ENCODE measurements at places on chromosomes 1 and 21. TPM values are rescaled to one million over a fixed set of nuclear protein-coding genes. Genes with fewer than 3 reads are reported as not detected.

GRCh38 chr1:88737338-88737927 lies 53.4 kb downstream of the PKN2 start:
- DNase-seq: no peak

DNA sequence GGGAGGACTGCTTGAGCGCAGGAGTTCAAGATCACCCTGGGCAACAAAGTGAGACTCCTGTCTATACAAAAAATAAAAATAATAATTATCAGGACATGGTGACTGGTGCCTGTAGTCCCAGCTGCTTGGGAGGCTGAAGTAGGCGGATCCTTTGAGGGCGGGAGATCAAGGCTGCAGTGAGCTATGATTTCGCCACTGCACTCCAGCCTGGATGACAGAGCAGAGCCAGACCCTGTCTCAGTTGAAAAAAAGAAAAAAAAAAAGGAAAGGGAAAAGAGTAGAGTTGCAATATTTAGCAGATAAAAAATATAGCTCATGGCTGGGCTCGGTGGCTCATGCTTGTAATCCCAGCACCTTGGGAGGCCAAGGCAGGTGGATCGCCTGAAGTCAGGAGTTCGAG lies 3.3 kb upstream of the S1PR1 start:
- no peak for DNase-seq

DNA sequence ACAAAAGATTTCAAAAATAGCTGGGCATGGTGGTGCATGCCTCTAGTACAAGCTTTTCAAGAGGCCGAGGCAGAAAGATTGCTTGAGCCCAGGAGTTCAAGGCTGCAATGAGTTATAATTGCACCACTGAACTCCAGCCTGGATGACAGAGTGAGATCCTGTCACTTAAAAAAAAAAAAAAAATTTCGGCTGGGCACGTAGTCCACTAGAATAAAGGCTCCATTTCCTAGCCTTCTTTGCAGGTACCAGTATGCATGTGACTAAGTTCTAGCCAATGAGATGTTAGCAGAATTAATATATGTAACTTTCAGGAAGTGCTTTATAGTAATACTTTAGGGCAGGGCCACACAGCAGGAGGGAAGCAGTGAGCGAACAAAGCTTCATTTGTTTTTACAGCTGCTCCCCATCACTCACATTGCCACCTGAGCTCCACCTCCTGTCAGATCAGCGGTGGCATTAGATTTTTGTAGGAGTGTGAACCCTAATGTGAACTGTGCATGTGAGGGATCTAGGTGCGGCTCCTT lies 28.8 kb upstream of the SYDE2 start:
- no peak for DNase-seq

SLAMF7 gene
- 0.16 TPM for total RNA-seq

Data from Right ventricle myocardium superior (tissue), 1 donor.